Activated CD8-positive, alpha-beta memory T cell treated with anti-CD3 and anti-CD28 coated beads for 24 hours (primary cell): ENCODE measurements at places on chromosomes 5 and 9.

- DNase-seq, result no peak
Measured at GRCh38 chr5:154273963-154274827, 83.7 kb downstream of the GALNT10 start.

GRCh38 chr9:105150991-105151685 lies 93.3 kb upstream of the SLC44A1 start:
- no peak for DNase-seq

- DNase-seq, result no peak
Measured at GRCh38 chr9:134742822-134743535, 101.4 kb downstream of the COL5A1 start.

- peak; percentile 65 for DNase-seq
Measured at GRCh38 chr5:69492391-69492922, at the start of gene OCLN. Gene OCLN, plus strand, starts transcription at chr5:69492790. Its CDS starts 11,455 bp downstream, at chr5:69504245.

DNA sequence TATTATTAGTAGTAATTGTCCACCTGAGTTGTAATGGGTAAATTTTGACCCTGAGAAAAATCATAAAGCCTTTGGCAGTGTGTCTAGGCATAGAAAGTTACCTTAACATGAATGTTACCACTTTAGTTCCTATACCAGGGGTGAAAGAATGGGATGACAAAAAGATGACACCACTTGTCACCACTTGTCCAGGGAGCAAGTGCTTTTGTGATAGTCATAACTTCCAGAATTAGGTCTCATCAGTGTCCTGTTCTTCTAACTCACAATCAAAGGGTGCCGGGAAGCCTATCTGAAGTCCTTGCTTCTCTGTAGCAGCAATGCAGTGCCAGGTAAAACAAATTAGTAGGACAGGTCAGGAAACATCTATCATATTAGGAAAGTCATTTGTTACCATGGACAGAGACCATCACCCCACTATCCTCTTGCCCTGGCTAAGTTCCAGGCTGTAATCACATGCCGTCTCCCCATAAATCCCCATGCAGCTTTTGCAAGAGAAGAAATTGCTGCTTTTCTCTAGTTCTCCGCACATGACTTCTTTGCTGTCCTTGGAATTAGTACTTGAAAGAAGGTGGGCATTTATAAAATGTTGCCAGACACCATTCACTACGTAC lies 156.5 kb upstream of the SGCD start:
- DNase-seq, result no peak

GRCh38 chr9:99377790-99378775 lies 156.0 kb downstream of the SEC61B start:
- no peak for DNase-seq

- DNase-seq, result no peak
Measured at GRCh38 chr5:31952067-31952466, 222.1 kb downstream of the GOLPH3 start.

DNA sequence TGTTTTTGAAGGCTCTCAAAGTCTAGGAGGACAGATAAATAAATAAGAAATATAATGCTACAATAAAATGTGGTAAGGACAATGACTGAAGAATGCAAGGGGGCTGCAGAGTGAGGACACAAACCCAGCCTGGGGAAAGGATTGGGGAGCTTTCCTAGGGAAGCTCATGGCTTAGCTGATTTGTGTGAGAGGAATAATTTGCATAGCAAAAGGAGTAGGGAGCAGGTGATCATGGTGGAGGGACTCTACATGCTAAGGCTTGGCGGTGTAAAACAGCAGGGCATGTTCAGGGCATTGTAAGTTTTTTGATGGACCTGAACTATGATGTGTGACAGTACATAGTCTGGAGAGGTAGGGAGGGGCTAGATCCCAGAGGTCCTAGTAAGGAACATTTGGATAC lies 49.5 kb upstream of the CLINT1 start:
- DNase-seq, result no peak

DNA sequence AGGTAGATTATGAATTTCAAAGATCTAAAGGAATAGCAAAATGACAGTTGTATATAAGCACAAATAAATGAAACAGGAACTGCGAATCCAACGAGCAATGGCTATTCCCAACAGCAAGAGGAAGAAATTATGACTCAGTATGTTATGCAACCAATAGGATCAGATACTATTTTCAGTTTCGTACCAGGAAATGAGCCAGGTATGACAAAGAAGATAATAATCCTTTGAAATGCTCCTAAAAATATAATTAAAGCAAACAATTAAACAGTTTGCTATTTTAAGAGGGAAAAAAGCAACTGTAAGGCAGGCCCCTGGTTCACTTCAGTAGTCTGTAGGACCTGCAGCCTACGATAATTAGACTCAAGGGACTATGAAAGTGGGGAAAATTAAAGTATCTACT lies 58.9 kb downstream of the AUH start:
- no peak for DNase-seq
